Left ventricle myocardium inferior (tissue), 1 donor: ENCODE measurements at places on chromosomes 7 and 10.

DNA sequence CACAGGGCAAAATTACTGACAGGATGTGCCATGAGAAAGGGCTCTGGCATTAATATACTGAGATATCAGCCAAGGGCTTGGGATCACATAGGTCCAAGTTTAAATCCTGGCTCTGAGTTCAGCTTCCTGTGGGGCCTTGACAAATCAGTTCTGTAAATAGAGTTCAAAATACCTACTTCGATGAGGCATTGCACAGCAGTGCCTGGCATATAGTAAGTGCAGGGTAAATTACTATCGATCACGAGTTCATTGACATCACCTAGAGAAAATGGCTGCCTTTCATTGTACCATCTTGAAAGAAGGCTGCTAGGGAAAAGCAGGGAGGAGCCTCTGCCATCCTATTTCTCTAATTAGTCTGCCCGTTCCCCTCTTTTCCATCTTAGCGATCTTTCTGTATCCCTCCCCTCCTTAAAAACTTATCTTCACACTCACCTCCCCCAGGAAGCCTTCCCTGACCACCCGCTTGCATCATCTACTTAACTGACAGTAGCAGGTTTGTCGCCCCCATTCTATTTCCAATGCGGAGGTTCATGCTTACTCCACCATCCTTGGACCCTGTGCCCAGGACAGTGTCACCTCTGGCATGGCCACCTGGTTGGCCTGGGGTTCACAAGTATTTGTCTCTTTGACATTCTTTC lies 124.5 kb downstream of the C10orf105 start:
- no peak for DNase-seq

GRCh38 chr10:115030483-115031200 lies 62.5 kb upstream of the ATRNL1 start:
- no peak for DNase-seq

- DNase-seq = no peak
Observed at GRCh38 chr7:69738396-69738951, 140.2 kb downstream of the AUTS2 start.

GRCh38 chr7:129160161-129160905 lies 15.8 kb downstream of the TSPAN33 start:
- DNase-seq = no peak

GRCh38 chr7:157652954-157653826 lies 316.4 kb downstream of the DNAJB6 start:
- DNase-seq = no peak

- DNase-seq = no peak
Observed at GRCh38 chr10:35191523-35191922, 64.9 kb downstream of the CREM start.

DNA sequence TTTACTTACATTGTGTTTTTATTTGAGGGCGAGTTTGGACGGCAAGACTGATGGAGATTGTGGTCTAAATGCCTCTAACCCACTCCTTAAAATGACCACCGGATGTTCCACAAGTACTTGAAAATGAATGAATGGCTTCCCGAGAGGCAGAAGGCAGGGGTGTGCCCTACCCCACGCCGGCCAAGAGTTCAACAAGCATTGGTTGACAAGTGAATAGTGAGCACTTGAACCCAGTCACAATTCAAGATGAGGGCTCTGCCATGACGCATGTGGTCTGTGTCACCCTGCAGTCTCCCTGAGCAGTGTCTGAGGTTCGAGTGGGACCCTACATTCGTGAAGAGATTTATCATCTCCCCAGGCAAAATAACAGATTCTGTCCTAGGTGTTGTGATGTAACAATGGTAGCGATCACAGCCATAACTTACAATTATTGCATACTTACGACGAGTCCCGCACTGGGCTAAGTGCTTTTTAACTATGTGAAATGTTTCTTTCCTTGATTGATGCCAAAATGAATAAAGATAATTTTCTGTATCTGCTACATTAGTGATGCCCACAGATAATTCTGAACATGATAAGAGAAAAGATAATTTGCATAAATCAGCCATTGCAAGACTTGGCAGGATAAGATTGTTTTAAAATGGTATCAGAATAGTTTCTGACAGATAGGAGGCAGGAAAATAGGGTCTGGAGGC lies 305.4 kb downstream of the WDR37 start:
- DNase-seq = no peak

DNA sequence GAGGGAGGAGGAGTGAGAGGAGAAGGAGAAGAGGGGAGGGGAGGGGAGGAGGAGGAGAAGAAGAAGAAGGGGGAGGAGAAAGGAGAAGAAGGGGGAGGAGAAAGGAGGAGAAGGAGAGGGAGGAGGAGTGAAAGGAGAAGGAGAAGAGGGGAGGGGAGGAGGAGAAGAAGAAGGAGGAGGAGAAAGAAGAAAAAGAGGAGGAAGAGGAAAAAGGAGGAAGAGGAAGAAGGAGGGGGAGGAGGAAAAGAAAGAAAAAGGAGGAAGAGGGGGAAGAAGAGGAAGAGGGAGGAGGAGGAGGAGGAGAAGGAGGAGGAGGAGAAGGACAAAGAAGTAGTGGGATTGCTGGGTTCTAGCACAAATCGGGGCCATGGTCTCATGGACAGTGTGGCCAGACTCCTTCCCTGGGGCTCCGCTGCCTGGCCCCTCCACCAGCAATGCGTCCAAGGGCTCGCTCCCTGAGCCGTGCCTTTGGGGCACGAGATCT lies 4.2 kb upstream of the MAFK start:
- DNase-seq = no peak
